Right lobe of liver (tissue), 6 donors: ENCODE measurements at places on chromosomes 2 and 18.

- H3K27me3 ChIP-seq = no peaks in the 10 kb centered on the region
- no peak for DNase-seq
- H3K4me3 ChIP-seq = no peak overlapping the region
- H3K36me3 ChIP-seq = no peaks in the 10 kb centered on the region
These were observed 145.5 kb upstream of the ITGA6 start for GRCh38 chr2:172281648-172282570.

GRCh38 chr2:137913169-137913568 is 51.1 kb upstream of the HNMT start:
- no peak for DNase-seq
- H3K36me3 ChIP-seq = no peaks in the 10 kb centered on the region
- no peak overlapping the region for H3K27ac ChIP-seq
- no peak overlapping the region for H3K4me3 ChIP-seq

DNA sequence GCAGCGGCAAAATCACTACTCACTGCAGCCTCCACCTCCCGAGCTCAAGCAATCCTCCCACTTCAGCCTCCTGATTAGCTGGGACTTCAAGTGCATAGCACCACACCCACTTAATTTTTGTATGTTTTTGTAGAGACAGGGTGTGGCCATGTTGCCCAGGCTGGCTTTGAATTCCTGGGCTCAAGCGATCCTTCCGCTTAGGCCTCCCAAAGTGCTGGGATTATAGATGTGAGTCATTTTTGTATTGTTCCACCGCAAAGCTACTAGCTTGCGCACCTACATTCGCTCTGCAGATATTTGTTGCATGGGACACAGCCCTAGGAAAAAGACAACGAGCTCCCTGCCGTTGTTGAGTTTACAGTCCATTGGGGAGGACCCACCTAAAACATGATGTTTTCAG is 173.5 kb upstream of the AGAP1 start:
- no peak for DNase-seq
- H3K36me3 ChIP-seq = no peaks in the 10 kb centered on the region
- H3K27ac ChIP-seq = no peak overlapping the region
- H3K27me3 ChIP-seq = no peaks in the 10 kb centered on the region

GRCh38 chr2:104871972-104872865 is 18.3 kb downstream of the POU3F3 start:
- no peak for DNase-seq
- no peaks in the 10 kb centered on the region for H3K4me1 ChIP-seq
- no peaks in the 10 kb centered on the region for H3K36me3 ChIP-seq

GRCh38 chr18:78207942-78208341 is 771.7 kb upstream of the SALL3 start:
- no peaks in the 10 kb centered on the region for H3K27me3 ChIP-seq
- H3K36me3 ChIP-seq = no peaks in the 10 kb centered on the region
- no peak overlapping the region for H3K4me3 ChIP-seq
- H3K27ac ChIP-seq = no peak overlapping the region

GRCh38 chr2:179031731-179032408 is 18.1 kb downstream of the CCDC141 start:
- no peak overlapping the region for H3K4me3 ChIP-seq
- H3K36me3 ChIP-seq = no peaks in the 10 kb centered on the region
- no peaks in the 10 kb centered on the region for H3K27me3 ChIP-seq
- no peaks in the 10 kb centered on the region for H3K4me1 ChIP-seq

GRCh38 chr2:9021563-9022211 is 18.2 kb upstream of the MBOAT2 start:
- no peak overlapping the region for H3K4me3 ChIP-seq
- H3K4me1 ChIP-seq = no peaks in the 10 kb centered on the region
- no peak for DNase-seq
- no peak overlapping the region for H3K27ac ChIP-seq

GRCh38 chr2:190515687-190516086 is 18.8 kb downstream of the NEMP2 start:
- no peaks in the 10 kb centered on the region for H3K27me3 ChIP-seq
- H3K4me1 ChIP-seq = no peaks in the 10 kb centered on the region
- DNase-seq = no peak

GRCh38 chr18:28152354-28152753 is 24.6 kb downstream of the CDH2 start:
- peak overlapping the region; percentile 1 for H3K27ac ChIP-seq
- no peak overlapping the region for H3K4me3 ChIP-seq
- H3K4me1 ChIP-seq = no peaks in the 10 kb centered on the region
- no peaks in the 10 kb centered on the region for H3K36me3 ChIP-seq

DNA sequence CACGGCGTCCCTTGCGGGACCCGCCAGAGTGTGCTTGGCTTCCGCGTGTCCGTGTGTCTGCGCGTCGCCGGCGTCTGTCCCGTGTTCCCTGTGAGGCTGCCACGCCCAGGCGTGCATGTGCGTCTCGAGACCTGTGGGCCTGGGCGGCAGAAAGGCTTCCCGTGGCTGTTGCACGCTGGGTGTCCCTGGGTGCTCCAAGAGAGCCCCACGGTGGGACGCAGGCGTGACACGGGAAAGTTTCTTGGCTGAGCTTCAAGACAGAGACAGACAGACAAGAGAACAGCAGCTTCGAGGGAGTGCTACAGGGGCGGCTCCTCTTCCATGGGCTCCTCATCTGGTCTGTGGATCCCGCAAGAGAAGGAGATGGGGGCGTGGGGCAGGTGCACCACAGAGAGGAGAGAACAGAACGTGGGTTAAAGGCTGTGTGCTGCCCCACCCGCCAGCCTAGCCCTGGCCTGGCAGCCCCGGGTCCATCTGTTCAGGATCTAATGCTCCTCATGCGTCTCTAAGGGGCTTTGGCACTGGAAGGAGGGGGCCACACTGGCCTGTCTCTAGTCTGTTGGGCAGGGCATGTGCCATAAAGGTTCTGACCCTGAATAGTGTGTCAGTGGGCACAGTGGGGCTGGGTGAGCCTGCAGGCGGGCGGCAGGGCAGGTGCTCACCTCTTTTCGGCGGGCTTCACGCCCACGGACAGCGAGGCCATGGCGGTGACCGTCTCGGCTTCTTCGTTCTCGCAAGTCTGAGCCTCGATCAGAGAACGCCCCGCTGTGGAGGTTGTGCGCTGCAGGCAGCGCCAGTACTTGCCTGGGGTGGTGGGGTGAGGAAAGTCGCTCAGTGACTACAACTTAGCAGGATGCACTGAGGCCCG is 205.1 kb downstream of the TWIST2 start:
- H3K36me3 ChIP-seq = peaks cover 8% of the 10 kb centered on the region
- H3K27ac ChIP-seq = no peak overlapping the region
- peak; percentile 49 for DNase-seq
- no peak overlapping the region for H3K4me3 ChIP-seq
- no peaks in the 10 kb centered on the region for H3K4me1 ChIP-seq

GRCh38 chr2:41691561-41691960 is 356.3 kb upstream of the PKDCC start:
- no peak overlapping the region for H3K4me3 ChIP-seq
- no peak for DNase-seq
- H3K27me3 ChIP-seq = no peaks in the 10 kb centered on the region
- no peaks in the 10 kb centered on the region for H3K36me3 ChIP-seq

GRCh38 chr18:48676756-48677368 is 138.0 kb downstream of the CTIF start:
- no peak overlapping the region for H3K4me3 ChIP-seq
- peak; percentile 75 for DNase-seq
- H3K4me1 ChIP-seq = no peaks in the 10 kb centered on the region

DNA sequence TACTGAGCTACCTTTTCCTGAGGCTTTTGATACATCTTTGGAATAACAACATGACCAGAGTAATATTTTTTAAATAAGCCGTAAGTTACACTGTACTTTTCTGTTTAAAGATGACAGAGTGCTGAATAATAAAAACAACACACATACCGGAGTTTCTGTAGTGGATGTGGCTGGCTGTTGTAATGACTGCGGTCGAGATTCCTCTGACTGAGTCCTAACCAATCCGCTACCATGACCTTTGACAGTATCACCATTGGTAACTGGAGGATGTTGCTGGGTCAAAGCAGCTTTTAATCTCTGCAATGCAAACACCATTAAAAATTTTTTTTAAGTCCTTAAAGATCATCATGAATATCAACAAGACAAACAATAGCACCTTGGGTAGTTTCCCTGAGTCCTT is 70.7 kb downstream of the ATF2 start:
- no peak overlapping the region for H3K4me3 ChIP-seq
- DNase-seq = no peak
- no peak overlapping the region for H3K27ac ChIP-seq
- peaks cover 13% of the 10 kb centered on the region for H3K36me3 ChIP-seq
- no peaks in the 10 kb centered on the region for H3K27me3 ChIP-seq

DNA sequence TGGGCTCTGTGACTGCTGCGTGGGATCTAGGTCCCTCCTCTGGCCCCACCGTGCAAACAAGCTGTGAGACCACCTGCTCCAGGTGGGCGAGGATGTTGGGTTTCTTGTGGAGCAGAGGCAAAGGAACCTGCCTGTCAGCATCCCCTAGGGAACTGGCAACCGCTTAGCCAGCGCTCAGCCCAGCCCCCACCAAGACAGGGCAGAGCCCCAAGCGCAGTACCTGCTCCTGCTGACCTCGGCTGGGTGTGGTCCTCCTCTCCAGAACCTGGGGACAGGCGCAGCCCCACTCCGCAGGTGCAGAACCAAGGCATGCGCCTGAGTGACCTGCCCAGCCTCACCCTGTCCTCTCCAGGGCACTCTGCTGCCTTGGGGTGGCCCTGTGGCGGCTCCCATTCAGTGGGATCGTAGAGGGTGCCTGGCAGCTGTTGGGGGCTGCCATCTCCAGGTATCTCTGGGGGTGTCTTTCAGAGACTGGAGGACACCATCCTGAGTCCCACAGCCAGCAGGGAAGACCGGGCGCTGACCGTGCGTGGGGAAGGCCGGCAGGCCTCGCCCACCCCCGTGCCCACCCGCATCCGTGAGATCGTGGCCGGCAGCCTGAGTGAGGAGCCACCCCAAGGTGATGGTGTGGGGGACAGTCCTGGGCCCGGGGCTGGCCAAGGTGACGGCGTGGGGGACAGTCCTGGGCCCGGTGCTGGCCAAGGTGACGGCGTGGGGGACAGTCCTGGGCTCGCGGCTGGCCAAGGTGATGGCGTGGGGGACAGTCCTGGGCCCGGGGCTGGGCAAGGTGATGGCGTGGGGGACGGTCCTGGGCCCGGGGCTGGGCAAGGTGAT is 12.3 kb downstream of the CROCC2 start:
- no peak overlapping the region for H3K27ac ChIP-seq
- H3K36me3 ChIP-seq = no peaks in the 10 kb centered on the region
- H3K27me3 ChIP-seq = no peaks in the 10 kb centered on the region
- peaks cover 7% of the 10 kb centered on the region for H3K4me1 ChIP-seq
- no peak overlapping the region for H3K4me3 ChIP-seq

- no peak overlapping the region for H3K27ac ChIP-seq
- H3K27me3 ChIP-seq = no peaks in the 10 kb centered on the region
- peak; percentile 25 for DNase-seq
- H3K36me3 ChIP-seq = peaks cover 2% of the 10 kb centered on the region
- no peak overlapping the region for H3K4me3 ChIP-seq
These were observed 3.5 kb downstream of the CAPN10 start for GRCh38 chr2:240589850-240590525.

DNA sequence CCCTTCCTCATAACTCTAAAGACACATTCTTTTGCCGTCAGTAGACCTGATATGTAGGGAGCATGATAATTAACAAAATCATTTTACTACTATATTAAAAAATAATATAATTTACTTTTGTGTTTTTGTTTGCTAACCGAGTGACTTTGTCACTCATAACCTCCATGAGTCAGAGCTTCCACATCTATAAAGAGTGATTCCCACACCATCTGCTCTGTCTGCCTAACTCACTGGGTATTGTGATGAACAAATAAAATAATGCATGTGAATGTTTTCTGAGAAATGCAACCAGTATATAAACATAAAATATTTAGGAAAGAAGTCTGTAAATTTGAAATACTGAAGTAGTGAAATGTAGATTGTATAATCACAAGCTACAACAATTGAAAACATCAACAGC is 123.4 kb upstream of the DSEL start:
- H3K27ac ChIP-seq = no peak overlapping the region
- H3K4me3 ChIP-seq = no peak overlapping the region
- DNase-seq = no peak
- H3K27me3 ChIP-seq = no peaks in the 10 kb centered on the region

- no peaks in the 10 kb centered on the region for H3K4me1 ChIP-seq
- no peak overlapping the region for H3K4me3 ChIP-seq
- H3K27me3 ChIP-seq = no peaks in the 10 kb centered on the region
- H3K36me3 ChIP-seq = no peaks in the 10 kb centered on the region
- H3K27ac ChIP-seq = no peak overlapping the region
These were observed 292.4 kb downstream of the SP3 start for GRCh38 chr2:173672573-173673340.

GRCh38 chr2:76672798-76673197 is 849.4 kb downstream of the LRRTM4 start:
- DNase-seq = no peak
- no peaks in the 10 kb centered on the region for H3K27me3 ChIP-seq
- H3K27ac ChIP-seq = no peak overlapping the region
- no peaks in the 10 kb centered on the region for H3K4me1 ChIP-seq

- H3K36me3 ChIP-seq = peaks cover 91% of the 10 kb centered on the region
- H3K27me3 ChIP-seq = no peaks in the 10 kb centered on the region
- no peak overlapping the region for H3K4me3 ChIP-seq
These were observed 42.3 kb downstream of the XRCC5 start for GRCh38 chr2:216151313-216152025.

- no peak for DNase-seq
- H3K36me3 ChIP-seq = no peaks in the 10 kb centered on the region
- H3K27me3 ChIP-seq = no peaks in the 10 kb centered on the region
- no peak overlapping the region for H3K27ac ChIP-seq
These were observed 23.3 kb upstream of the ALPI start for GRCh38 chr2:232432598-232433184.

GRCh38 chr18:34661464-34662087 is 48.5 kb upstream of the DTNA start:
- no peak for DNase-seq
- no peaks in the 10 kb centered on the region for H3K4me1 ChIP-seq
- no peaks in the 10 kb centered on the region for H3K36me3 ChIP-seq
- no peaks in the 10 kb centered on the region for H3K27me3 ChIP-seq

DNA sequence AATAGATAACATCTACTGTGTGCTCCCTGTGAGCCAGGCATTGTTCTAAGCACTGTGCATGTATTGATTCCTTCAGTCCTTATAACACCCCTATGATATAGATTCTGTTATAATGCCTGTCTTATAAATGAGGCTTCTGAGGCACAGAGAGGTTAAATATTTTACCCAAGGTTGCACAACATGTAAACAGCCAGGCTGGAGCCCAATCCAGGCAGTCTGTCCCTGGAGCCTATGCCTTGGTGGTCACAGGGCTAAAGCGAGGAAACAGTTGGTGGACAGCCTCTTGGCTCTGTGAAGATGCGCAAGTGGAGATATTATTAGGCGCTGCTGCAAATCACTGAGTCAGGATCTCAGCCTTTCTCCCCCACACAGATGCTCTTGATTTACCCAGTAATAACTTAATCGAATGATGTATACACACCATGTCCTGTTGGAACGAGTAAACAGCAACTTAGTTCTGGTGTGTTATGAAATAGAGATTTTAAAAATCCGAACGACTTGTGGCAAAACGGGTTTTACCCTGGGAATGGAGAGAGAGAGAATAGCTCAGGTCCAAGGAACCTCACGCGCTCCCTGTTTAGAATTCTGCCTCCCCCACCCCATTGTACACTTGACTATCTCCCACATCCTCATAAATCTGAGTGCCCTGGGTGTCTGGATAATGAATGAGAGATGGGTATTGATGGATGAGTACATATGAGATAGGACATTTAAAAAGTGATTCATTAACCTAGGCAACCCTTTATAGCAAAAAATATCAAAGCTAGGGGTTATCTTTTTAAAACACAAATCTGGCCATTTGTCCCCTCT is 231.9 kb downstream of the BCL2 start:
- H3K36me3 ChIP-seq = no peaks in the 10 kb centered on the region
- no peaks in the 10 kb centered on the region for H3K4me1 ChIP-seq
- no peak overlapping the region for H3K27ac ChIP-seq
- no peak overlapping the region for H3K4me3 ChIP-seq
- no peak for DNase-seq
- no peaks in the 10 kb centered on the region for H3K27me3 ChIP-seq
